ENCODE measurements at places on chromosomes 3 and 15.
A peak's percentile ranks its signal among the peaks of the same experiment; 100 is the strongest.

- no peak for DNase-seq
Measured at GRCh38 chr3:32414522-32415202, 23.0 kb downstream of the CMTM7 start.

GRCh38 chr15:78790027-78790426 is 21.2 kb downstream of the ADAMTS7 start:
- no peak for DNase-seq

GRCh38 chr3:48273594-48274211 is 32.8 kb downstream of the ZNF589 start:
- peak; percentile 7 for DNase-seq

DNA sequence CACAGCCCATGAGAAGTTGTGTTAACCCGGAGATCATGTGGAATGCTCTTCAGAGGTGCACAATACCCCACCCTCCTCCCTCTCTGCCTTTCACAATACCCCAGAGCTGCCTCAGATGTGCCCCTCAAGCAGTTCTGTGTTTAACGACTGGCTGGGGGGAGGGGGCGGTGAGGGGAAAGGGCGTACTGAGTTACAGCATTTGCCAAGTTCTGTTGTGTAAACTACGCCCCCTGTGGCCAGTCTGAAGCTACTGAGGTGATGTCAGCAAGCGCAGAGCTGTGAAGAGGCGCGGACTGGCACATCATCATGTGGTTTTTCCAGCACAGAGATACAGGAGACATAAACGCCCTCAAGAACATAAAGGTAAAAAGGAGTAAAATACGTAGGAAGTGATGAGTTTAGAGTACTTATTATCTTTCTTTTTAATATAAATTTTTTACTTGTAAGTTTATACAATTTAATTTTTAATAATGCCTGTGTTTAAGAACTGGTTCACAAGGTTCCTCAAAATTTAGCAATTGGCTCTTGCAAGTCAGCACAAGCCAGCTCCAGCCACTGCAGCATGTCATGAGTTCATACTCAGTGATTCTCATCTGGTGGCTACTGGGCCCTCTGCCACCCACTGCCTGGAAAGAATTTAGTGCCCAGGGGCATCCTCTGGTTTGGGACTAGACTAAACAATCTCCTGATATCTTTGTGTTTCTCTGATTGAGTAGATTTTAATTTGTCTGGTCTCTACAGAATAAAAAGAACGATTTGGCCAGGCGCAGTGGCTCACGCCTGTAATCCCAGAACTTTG is 1.7 kb downstream of the EPB42 start:
- DNase-seq = no peak

GRCh38 chr3:27877061-27878013 is 155.2 kb upstream of the EOMES start:
- no peak for DNase-seq

- no peak for DNase-seq
Measured at GRCh38 chr3:151584566-151584965, 123.7 kb upstream of the IGSF10 start.

GRCh38 chr3:130081351-130081881 is at the start of gene ALG1L2:
Gene ALG1L2 (plus strand): TSS chr3:130081831. CDS start chr3:130082017, 186 bp downstream.
- DNase-seq = no peak

- no peak for DNase-seq
Measured at GRCh38 chr3:172275586-172275985, 172.7 kb downstream of the GHSR start.
